Activated T-helper 1 cell treated with anti-CD3 and anti-CD28 coated beads, Interleukin-2, amount 50 U/mL, for 16 hours (primary cell): ENCODE measurements at places on chromosomes 7 and 10.

DNA sequence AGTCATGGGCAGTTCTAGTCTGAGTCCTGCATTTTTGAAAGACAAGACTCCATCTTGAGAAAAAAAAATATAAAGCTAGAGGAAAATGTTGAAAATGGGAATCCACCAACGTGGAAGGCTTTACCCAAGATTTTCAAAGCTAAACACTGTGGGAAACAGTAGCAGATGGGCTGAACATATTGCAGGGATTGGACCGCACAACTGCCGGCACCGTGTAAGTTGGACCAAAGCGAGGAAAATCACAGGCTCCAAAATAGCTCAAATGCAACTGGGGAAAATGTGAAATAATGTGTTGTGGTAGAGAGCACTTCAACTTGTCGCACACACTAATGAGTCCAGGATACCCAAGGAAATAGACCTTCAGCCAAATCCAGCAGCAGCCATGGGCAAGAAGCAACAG is 26.4 kb upstream of the ADRB1 start:
- no peak for DNase-seq

DNA sequence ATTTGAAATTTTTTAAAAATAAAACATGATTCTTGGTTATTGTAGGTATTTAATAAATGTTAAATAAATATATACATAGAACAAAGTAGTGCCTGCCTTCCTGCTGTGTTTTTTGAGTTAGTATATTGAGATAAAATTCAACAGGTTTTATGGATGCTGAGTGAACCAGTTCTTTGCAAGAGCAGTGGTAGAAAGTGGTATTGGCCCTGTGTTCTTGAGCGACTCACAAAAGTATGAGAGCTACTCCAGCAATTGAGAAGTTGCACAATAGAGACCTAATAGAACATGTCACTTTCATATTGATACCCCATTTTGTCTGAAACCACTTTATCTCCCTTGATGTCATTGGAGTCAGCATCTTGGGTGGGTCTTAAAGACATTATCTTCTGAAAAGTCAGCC is 32.6 kb upstream of the GJD4 start:
- no peak for DNase-seq

DNA sequence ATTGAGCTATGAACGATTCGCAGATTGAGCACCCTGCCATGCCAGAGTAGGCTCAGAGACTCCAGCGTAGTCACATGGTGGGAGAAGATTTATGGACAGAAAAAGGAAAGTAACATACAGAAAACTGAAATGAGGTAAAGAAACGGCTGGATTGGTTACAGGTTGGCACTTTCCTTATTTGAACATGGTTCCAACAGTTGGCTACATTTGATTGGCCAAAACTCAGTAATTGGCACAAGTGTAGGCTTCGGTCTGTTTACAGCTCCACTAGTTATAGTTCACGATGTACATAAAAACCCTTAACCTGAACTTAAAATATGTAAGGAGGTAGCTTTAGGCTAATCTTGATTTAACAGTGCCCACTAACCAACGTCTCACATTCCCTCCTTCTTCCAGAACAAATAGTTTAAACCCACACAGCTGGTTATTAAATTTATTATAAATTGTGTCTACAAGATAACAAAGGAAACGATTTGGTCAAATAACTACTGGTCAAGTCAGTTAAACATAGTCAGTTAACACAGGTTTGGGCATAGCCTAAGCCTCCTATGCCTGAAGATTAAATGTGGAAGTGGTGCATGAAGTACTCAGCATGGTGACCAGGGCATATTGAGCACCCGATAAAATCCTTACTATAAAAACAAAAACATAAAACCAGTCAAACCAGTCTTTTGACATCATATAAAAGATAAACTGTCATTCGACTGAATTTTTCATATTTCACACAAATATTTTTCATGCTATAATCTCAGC is 17.9 kb upstream of the MTERF1 start:
- no peak for DNase-seq

DNA sequence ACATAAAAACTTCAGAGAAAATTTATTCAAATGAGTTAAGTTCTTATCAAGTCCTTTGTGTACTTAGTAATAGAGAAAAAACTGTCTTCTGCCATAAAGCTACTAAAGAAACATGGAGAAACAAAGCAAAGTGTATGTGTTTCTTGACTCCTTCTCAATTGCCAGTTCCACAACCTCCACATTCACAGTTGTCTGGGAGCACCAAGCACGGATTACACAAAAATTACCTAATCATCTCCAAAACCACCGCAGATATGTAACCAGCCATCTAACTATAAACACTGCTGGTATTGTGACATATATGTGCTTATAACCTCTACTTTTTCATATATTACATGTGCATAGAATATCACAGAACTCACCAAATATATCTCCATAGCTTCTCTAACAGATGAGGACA is 23.1 kb downstream of the MAGI2 start:
- DNase-seq, result no peak

DNA sequence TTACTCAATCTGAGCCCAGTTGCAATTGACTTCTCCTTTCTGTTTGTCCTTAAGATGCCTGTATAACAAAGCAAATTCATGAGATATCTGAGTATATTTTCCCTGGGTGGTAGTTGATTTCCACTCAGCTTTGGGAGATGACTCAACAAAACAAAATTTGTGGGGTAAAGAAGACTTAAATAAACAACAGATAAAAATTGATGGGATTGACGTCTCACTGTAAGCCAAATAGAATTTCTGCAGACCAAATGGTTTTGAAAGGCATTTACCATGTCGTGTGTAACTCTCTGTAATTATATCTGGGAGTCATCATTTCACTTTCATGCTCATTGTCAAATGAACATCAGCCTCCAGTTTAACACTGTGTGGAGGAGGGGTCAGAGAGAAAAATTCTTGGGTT is 255.4 kb upstream of the MYO3A start:
- no peak for DNase-seq

DNA sequence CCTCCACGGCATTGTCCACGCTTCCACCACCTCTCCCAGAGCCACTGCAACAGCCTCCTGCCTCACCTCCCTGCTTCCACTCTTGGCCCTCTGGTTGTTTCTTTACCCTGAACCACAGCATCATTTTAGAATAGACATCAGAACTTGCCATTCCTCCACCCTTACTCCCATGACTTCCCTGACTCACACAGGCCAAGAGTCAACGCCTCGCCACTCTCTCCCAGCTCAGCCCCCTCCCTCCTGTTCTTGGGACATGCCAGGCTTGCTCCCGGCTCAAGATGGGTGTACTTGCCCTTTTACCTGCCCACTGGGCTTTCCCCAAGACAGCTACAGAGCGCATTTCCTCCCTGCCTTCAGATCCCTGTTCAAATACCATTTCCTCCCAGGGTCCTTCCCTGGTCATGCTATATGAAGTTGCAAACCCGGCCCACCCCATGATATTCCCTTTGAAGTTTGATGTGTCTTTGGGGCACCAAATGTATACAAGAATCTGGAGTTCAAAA is 429.1 kb downstream of the RPS24 start:
- DNase-seq, result no peak

- DNase-seq, result no peak
These were observed 530.2 kb downstream of the GATA3 start for GRCh38 chr10:8584666-8585065.

DNA sequence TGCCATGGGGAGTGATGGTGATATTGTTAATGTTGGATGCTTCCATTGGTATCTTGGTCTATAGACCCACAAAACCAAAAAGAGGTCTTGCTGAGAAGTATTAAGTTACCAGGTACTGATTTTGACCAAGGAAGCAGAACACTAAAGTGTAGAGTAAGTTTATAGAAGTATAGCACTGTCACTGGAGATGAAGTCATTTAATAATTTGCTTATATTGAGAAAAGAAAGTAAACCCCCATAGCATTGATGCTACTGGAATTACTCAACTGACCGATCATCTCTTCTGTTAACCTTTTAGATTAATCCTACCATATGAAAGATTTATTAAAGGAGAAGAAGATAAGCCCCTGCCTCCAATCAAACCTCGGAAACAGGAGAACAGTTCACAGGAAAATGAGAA is 183.2 kb downstream of the RTKN2 start:
- DNase-seq, result no peak

DNA sequence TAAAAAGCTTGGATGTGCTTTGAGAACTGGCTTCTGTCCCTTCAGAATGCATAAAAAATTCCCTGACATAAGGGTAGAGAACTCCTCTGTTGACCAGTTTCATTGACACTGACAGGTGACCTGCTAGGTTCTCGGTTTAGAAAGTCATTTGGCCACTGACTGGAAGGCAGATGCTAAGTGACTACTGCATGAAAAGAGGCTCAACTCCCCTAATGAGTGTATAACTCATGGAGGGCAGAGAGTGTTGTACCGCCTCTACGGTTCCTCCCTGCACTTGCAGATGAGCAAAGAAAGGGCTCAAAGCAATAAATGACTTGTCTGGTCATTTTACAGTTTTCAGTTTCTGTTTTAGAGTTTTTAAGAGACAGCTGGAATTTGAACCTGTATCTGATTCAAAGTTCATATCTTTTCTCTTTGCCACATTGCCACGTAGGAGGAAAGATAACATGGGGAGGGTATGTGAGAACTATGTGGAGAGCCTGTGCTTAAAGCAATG is 2.9 kb upstream of the FGL2 start:
- DNase-seq, result no peak

- DNase-seq, result no peak
These were observed 479.4 kb upstream of the NRP1 start for GRCh38 chr10:33813871-33814270.
